ENCODE measurements at places on chromosomes 4 and X. TPM values are rescaled to one million over a fixed set of nuclear protein-coding genes. Genes with fewer than 3 reads are reported as not detected.

REELD1 gene
- total RNA-seq: not detected

ZNF630 gene
- total RNA-seq: 1.2 TPM

ZNF157 gene
- total RNA-seq: 0.12 TPM

MAGEA3 gene
- not detected for total RNA-seq

UGT2A3 gene
- not detected for total RNA-seq

GAGE12E gene
- not detected for total RNA-seq

LIAS gene
- 7.0 TPM for total RNA-seq

GNRHR gene
- not detected for total RNA-seq

ATP1B4 gene
- 0.11 TPM for total RNA-seq

SLC10A7 gene
- total RNA-seq: 3.2 TPM

WNK3 gene
- total RNA-seq: 5.6 TPM

WWC2 gene
- 14.3 TPM for total RNA-seq

SMIM14 gene
- total RNA-seq: 5.2 TPM

IL9R gene
- total RNA-seq: not detected

RAI2 gene
- total RNA-seq: 1.1 TPM

DNA sequence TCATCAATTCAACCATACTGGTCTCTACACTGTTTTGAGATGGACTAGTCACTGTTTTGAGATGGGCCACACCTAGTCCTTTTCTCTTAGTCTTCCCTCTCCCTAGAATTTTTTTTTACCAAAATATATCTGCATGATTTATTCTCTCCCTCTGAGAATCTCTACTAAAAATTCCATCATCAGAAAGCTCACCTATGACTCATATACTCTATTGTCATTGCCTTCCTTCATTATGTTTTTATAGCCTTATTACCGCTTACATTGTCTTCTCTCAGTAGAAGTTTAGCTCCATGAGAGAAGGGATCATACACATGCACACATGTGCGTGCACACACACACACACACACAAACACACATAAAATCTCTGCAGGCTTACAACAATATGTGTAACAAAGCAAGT lies 303.6 kb downstream of the PCDH10 start:
- no peak for DNase-seq

GRCh38 chr4:40247350-40247749 lies 50.5 kb downstream of the RHOH start:
- DNase-seq: no peak

DNA sequence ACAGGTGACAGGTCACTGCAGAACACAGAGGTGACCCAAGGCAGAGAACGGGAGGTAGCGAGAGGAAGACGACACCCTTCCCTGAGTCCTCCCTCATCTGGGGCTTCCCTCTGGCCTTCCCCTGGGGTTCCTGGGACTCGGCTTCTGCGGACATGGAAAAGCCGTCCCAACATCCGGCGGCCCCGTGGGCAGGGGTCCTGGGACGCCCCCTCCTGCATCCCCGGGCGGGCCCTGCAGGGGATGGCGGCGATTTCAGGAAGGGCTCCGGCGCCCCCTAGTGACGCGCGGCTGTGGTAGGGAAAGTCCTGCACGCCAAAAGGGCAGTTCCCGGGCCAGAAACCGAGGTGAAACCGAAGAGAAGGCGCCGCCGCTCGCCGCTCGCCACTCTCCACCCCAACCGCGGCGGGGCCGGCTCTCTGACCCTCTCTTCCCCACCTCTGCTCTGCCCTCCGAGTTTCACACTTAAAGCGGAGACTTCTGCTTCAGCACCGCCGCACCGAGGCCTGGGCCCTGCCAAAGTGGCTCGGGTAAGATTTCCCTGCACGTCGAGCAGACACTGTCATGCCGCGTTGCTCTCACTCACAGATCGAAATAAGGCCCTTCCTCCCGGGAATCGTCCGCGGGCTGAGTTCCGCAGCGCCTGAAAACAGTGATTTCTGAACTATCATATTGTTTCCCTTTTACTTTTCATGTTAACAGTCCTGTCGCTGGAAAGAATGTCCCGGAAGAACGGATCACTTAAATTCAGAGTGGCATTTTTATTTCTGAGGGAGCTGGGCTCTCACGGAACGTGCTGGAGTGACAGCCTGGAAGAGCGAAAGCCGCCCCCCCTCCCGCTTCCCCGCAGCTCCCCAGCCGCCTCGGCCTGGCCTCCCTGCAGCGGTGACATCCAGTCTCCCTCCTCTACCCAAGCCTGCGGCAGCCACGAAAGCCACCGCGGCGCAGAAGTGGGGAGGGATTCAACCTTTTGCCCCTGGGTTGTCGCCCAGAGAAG lies 110.6 kb downstream of the DCTD start:
- DNase-seq: peak; percentile 78

DNA sequence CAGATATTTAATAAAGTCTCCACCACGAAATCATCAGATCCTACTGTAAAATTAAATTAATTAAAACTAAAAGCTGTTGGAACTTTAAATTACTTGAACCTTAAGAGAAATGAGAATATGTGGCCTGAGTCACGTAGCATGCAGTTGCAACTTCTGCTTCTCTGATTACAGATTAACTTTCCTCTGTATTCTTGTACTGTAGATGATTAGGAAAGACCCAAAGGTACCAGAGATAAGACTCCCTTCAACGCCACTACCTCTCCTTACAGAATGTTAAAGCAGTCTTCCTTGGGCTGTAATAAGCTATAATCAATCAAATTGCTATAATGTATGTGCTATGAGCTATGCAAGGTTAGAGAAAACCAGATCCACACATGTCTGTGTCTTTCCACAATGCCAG lies 47.9 kb downstream of the FAM13A start:
- no peak for DNase-seq

DNA sequence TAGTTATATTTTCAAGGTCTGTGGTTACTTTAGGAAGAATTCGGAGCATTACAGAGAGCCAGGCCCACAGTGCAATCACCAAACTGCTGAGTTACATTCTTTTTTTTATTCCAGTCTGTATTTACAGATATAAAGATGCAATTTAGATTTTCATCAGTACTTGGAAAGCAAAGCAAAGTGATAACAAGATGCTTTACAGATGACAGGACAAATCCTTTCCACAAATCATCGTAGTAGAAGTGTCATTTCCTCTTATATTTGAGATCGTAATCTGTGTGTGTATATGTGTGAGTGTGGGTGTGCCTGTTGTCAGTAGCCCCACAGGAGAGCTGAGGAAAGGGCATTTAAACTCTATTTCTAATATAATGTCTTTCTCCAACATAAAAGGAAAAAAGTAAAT lies 1893.7 kb downstream of the STIM2 start:
- DNase-seq: no peak

DNA sequence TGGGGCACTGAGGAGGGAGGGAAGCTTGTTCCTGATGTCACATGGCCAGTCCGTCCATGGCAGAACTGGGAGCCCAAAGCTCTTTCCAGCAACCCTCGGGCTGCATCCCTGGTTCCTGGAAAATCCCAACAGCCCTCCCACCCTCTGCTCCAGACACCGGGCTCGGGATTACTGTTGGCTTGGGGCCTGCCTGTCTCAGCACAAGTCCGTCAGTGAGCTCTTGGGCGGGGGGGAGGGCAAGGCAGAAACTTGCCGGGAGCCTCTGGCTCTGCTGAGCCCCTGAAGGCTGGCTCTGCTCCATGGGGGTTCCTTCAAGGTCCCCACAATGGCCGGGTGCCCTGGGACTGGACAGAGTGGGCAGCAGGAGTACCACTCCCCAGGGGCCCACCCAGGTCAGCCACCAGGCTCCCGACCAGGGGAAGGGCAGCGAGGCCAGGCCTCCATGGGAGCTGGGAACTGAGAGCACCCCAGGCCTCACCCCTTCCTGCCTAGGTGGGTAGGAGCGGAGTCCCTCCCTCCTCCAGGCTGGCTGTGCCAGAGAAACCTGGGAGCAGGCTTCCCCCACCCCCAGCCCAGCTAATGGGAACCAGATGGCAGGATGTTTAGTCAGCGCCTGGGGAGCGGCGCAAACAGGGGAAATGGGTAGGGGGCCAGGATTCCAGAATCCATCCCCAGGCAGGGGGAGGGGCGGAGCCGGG lies 6.4 kb upstream of the HAUS7 start:
- DNase-seq: peak; percentile 71

GRCh38 chr4:126630230-126630629 lies 1002.5 kb upstream of the INTU start:
- peak; percentile 38 for DNase-seq

DNA sequence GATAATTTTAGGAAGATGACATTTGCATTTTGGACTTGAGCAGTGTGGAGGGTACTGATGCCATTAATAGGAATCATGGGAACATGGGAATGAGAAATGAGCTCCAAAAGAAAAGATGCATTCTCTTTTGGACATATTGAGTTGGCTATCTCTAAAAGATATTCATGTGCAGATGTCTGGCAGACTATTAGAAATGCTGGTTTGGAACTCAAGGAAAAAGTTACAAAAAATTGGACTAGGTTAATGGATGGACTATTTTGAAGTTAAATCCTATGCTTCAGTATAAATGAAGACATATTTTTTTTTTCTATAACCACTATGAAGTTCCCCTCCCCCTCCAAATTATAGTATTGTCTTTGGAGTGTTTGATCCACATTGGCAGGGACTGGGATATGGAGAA lies 3.6 kb upstream of the LIMCH1 start:
- DNase-seq: no peak

GRCh38 chr4:65437102-65437501 lies 233.2 kb downstream of the EPHA5 start:
- peak; percentile 28 for DNase-seq

GRCh38 chr4:121299367-121299766 lies 81.5 kb downstream of the QRFPR start:
- DNase-seq: no peak

DNA sequence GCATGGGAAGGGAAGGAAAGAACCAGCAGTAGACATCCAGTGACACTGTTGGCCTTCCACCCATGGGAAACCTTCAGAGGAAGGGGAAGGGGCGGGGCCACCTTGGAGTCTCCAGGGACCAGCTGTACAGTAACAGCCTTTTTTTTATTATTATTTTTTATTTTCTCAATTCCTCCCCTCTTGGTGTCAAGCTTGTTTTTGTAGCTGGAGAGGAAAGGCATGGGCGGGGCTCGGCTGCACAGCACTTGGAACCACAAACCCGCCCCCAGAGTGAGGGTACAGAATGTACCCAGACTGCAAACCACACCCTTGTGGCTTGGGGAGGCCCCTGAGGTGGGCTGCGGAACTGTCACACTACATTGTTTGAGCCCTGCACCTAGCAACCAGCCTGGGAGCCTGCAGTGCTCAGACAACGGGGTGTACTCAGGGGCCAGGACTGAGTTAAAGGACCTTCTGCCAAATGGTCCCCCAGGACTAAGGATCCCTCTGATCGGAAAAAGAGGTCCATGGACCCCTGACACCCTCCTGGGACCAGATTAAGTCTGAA lies 45.7 kb downstream of the PRPS1 start:
- peak; percentile 95 for DNase-seq

- DNase-seq: no peak
Observed at GRCh38 chr4:16136311-16136710, 52.5 kb upstream of the PROM1 start.

DNA sequence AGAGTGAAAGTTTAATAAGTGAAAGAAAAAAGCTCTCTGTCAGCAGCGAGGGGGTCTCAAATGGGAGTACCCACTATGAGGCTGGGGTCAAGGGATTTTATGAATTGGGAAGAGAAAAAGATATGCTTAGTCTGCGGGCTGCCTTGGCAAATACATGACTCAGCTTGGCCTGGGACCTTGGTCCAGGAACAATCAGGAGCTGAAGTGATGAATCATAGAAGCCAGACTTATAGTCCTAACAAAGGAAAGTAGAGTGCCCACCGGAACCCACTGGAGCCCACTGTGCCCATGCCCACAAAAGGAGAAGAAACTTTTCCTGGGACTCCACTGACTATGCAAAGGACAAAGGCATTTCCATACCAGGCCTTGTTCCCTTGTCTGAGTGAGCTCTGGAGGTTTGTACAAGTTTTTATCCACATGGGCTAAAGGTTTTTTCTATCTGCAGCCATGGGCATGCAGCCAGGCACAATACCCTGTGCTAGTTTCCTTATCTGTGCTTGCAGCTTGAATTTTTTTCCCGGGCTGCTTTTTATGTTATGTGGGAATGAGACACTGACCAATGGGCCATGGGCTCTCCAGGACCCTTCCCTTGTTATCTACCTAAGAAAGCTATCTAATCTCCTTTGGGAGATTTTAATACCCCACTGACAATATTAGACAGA lies 201.7 kb downstream of the FAM133A start:
- no peak for DNase-seq

GRCh38 chr4:23558101-23558500 lies 331.7 kb downstream of the PPARGC1A start:
- DNase-seq: no peak

GRCh38 chr4:30904215-30904555 lies 184.0 kb downstream of the PCDH7 start:
- no peak for DNase-seq

DNA sequence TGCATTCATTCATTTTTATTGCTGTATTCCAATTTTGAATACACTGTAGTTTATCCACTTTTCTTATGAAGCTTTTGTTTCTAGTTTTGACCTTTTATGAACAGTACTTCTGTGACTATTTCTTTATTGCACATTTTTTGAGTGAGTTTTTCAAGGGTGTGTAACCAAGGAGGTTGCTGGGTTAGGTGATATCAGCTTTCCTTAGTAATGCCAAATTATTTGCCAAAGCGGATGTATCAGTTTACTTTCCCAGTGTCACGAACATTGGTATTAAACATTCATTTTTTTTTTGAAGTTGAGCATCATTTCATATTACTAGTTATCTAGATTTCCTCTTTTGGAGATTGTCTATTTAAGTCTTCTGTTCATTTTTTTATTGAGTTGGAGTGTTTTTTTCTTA lies 32.9 kb downstream of the STIM2 start:
- DNase-seq: no peak

DNA sequence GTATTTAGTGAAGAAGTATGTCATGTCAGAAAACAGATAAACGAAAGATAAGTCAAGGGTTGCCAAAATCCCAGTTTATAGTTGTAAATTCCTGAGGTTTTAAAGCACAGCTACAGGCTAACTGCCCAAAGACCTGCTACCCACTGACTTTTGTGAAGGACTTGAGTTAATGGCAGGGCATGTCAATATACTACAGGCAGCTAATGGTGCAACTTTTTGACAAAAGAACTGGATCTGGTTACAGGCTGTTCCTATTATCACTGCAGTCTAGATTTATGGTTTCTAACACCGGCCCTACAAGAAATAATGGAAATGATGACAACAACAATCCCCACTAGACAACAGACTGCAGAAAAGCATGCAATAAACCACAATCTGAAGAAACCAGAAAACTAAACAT lies 6.4 kb downstream of the SCML2 start:
- no peak for DNase-seq

GRCh38 chr4:77493120-77493752 lies 112.4 kb upstream of the CXCL13 start:
- DNase-seq: no peak

GRCh38 chr4:146191766-146192458 lies 16.4 kb downstream of the LSM6 start:
- no peak for DNase-seq

GRCh38 chr4:7753271-7753670 lies 186.4 kb downstream of the AFAP1 start:
- no peak for DNase-seq

DNA sequence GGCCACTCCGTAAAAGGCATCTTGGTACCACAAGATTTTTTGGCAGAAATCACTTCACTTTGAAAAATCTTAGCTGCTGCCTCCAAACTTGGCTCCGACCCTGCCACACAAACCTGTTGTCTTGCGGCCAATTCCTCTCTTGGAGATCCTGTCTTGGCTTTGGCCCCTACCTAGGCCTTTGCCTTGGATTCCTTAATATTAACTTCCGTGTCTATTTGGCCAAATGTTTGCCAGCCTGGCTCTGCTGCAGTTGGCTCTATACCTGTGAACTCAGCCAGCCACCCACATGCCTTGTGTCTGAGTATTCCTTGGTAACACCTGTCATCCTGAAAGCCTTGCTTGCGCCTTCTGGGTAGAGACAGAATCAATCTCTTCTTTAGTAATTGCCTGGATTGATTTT lies 12.5 kb downstream of the GRXCR1 start:
- DNase-seq: no peak

GRCh38 chr4:82704156-82704555 lies 94.4 kb downstream of the SCD5 start:
- peak; percentile 57 for DNase-seq

Measured in cardiac muscle cell (in vitro differentiated cells and primary cell).